ENCODE measurements at places on chromosomes 7 and 10.

DNA sequence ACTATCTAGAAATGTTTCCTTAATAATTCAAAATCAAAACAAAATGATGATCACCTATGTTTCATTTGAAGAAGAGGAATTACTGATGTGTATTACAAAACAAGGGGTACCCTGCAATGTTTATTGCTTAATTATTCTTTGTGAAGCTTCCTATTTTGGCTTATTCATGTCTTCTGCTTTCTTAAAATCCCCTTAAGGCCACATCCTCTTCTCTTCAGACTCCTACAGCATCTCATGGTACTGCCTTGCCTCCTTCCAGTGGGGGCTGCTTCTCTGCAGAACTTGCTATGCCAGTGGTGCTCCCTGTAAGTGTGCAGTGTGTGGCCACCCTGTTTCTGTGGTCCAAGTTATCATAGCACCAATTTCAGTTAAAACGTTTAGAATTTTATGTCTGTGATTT, 35.0 kb downstream of the CCDC146 start:
- no peak for DNase-seq

DNA sequence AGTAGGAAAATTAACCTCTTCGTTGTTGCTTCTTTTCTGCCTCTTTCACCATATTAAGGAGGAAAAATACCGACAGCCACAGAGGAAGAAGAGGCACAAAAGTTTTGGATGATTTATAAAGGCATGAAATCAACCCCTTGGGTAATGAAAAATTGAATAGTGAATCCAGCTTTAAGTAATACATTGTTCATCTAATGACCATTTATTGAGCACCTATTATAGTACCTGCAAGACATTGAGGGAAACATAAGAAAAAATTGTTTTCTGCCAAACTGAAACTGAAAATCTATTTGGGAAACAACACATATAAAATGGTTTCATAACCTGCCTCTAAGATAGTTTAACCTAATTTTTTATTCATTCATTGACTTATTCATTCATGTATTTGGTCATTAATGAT, 8.2 kb downstream of the ECHDC3 start:
- no peak for DNase-seq

DNA sequence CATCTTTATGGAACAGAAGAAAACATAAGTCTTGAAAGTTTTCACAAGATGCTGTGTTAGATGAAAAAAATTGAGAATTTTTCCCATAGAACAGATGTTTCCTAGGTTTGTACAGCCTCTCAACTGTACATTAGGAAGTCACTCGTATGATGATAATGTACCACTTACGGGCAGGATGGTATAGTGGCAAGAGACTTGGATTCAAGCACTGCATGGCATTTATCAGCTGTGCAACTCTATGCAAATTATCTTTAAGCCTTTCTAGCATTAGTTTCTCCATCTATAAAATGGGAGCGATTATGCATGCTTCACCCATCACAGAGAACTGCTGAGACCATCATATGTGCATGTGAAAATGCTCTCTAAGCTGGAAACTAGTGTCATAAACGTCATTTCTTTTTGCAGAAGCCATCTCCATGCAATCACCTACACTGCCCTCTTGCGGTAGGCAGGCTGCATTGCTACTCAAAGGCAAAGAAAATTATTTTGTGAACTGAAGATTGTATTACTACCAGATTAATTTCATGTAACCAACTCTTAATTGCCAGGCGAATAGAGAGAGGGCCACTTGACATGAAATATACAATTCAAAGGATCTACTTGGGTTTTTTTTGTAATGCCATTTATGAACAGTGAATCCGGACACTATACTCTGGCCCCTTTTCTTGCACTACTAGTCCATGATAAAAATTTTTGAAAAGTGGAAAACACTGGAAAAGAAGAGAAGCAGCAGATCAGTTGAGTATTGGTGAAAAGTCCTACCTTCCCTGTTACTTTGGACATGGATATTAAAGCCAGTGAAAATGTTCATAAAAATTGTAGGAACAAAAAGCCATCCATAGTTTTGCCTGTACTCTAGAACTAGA, 102.3 kb downstream of the JAZF1 start:
- DNase-seq = peak; percentile 72

DNA sequence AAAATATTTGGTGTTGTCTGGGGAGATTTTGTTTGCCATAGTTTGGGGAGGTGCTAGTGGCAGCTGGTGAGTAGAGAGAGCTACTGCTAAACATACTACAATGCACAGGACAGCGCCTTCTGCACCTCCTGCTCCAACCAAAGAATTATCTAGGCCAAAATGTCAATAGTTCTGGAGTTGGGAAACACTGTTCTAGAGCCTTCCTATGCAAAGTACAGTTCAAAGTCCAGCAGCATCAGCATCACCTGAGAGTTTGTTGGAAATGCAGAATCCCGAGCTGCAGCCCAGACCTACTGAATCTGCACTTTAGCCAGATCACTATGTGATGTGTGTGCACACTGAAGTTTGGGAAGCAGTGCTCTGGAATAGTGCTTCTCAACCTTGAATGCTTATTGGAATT, 290.7 kb downstream of the TCF7L2 start:
- DNase-seq = no peak

DNA sequence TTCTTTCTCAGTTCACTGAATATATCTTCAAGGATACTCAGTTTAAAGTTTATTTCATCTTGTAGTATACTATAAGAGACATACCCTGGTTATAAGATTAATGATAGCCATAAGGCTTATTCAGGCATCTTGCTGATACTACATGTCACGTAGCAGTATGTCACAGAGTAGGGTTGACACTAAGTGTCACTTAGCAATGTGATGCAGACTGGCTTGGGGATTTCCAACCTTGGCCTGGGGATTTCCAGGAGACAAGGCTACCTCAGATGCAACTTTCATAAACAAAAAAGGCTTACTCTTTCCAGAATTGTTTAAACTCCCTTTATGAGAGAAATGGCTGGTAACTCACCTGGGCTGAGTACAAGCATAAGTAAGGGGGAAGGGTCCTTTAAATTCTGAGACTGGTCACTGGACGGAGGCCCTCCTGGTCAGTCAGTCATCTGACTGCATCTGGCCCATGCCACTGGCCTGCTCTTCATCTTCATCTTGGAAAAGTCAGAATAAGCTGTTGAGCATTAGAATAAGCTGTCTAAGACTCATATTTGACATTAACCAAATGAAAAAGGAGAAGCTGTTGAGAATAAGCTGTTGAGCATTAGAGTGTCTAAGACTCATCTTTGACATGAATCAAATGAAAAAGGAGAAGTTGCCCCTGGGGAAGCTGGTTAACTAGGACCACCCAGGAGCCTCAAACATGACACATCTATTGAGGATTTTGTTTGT, 9.5 kb downstream of the SLC13A1 start:
- no peak for DNase-seq

GRCh38 chr7:121499624-121500023, 103.5 kb upstream of the FAM3C start:
- DNase-seq = no peak

GRCh38 chr7:114083166-114084001, 164.6 kb upstream of the PPP1R3A start:
- DNase-seq = peak; percentile 66

- DNase-seq = peak; percentile 20
These were observed 4.9 kb downstream of the DYNC1I1 start for GRCh38 chr7:95777269-95777668.

DNA sequence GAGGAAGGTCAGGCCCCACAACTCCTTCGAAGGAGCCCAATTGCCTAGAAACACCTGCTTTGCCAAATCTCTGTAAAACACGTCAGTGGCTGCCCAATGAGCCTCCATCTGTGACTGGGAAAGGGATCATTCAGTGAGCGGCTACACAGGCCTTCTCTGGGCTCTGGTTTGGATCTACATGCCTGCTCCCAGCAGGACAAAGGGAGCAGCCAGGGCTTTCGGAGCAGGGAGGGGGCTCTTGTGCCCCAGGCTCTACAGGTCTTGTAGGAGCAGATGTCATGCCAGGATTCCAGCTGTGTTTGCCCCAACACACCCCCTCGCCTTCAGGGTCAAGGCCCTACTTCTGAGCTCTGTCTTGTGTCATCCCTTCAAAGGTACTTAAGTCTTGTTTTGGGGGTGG, 73.5 kb downstream of the CLEC2L start:
- DNase-seq = no peak

GRCh38 chr10:12729885-12730284, 271.6 kb downstream of the CCDC3 start:
- DNase-seq = no peak

DNA sequence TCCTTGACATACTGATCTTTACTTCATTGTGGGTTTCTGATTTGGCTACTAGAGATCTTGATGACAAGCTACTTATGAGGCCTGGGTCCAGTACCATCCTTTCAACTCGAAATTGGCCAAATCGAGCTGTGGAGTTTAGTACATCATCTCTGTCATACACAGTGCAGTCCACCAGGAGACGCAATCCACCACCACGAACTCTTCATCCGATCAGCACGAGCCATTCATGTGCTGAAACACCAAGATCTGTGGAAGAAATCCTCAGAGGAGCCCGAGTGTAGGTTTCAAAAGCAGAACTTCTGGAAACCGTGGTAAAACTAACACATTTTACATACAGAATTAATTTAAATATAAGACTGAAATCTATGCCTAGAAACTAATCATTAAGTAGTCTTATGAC, 14.2 kb downstream of the DNAJC9 start:
- no peak for DNase-seq

DNA sequence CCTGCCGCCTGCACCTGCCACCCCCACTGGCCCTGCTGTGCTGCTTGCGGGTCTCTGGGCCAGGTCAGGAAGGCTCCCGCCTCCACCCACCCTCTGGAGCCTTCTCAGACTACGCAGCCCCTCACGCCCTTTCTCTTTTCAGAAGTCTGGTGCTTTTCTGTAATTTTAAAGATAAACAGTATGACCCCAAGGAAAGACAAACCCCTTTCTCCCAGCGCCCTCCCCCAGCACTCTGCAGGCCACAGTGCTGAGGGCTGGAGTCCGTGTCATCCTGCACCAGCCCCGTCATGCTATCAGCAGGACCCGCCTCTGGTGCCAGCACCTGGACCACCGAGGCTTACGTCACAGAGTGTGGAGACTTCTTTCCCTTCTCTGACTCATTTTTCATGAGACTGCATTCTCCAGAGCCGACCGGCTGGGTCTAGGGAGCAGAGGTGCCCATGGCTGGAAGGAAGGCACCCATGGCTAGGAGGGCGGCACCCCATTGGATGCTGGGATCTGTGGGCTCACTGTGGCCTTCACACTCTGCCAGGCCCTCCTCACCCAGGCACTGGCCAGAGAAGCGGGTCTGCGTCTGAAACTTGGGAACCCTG, 53.4 kb downstream of the CFAP46 start:
- DNase-seq = no peak

DNA sequence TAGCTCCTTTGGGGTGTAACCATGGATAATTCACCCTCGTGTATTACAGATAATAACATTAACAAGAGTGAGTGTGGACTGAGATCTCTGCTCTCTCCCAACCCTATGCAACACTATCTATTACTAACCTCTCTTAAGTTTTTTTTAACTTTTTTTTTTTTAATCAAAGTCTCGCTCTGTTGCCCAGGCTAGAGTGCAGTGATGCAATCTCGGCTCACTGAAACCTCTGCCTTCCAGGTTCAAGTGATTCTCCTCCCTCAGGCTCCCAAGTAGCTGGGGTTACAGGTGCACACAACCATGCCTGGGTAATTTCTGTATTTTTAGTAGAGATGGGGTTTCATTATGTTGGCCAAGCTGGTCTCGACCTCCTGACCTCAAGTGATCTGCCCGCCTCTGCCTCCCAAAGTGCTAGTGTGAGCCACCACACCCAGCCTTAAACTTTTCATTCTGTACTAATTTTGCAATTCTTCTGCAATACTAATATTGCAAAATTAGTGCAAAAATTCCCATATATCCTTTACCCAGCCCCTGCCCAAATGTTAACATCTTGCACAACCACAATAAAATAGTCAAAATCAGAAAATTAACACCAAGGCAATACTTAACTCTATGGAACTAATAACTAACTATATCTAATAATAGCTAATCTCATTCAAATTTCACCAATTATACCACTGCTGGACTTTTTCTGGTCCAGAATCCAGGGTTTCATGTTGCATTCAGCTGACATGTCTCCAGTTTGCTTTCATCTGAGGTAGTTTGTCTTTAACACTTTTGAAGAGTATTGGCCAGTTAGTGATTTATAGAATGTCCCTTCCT, 66.5 kb upstream of the TCF7L2 start:
- DNase-seq = no peak

DNA sequence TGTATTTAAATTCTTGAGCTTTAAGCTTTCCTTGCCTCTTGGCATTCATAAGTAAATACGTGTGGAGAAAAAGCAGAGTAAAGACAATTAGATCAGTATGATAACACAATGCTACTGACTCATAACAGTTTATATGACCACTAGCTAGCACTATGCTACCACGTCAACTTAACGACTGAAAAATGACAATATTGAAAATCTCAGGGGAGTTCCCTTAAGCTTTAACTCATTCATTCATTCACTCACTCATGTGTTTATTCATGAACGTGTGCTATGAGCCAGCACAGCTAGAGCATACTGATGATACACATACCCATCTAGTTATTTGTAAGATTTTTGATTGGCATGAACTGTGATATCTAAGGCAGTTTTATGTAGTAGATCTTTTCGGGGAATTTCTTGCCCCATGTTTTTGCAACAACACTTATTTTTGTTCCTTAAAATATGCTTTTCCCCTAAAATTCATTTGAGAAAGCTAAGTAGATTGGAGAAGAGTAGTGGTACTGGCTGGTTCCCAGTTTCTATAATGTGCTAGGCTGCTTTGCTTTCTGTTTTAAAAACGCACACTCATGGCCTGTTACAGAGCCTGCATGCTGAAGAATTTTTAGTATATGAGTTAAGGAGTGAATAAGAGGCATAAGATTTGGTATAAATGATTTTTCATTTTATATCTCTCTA, 57.4 kb upstream of the ACBD5 start:
- no peak for DNase-seq

- DNase-seq = no peak
These were observed 82.7 kb upstream of the WIPF3 start for GRCh38 chr7:29723599-29723998.

DNA sequence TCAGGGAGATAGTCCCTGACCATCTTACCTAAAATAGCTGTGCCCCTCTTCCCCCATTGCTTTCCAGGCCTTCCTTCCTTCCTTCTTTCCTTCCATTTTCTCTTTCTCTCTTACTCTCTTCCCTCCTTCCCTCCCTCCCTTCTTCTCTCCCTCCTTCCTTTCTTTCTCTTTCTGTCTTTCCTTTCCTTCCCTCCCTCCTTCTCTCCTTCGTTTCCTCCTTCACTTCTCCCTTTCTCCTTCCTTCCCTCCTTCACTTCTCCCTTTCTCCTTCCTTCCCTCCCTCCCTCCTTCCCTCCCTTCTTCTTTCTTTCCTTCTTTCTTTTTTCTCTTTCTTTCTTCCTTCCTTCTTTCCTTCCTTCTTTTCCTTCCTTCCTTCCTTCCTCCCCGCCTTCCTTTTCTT, 24.6 kb upstream of the MKX start:
- DNase-seq = no peak

DNA sequence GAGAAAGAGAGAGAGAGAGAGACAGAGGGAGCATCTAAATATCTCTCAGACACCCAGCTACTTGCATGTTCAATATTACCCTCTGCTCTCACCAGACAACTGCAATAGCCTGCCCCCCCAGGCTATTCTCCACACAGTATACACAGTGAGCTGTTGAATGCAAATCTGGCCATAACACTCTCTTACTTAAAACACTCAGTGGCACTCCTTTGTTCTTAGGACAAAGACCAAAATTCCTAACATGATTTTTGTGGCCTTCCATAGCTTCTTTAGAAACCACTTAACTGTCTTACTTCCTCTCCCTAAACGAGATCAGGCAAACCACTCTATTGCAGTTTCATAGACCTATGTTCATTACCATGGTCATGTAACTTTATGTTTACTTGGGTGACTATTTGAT, 903.6 kb upstream of the AUTS2 start:
- DNase-seq = peak; percentile 35

All from NCI-H69 (cell line).